ENCODE measurements at places on chromosomes 3 and 15. TPM values are rescaled to one million over a fixed set of nuclear protein-coding genes. Genes with fewer than 3 reads are reported as not detected.

The NRROS gene
- 92.4 TPM for total RNA-seq

The GOLGA6D gene
- total RNA-seq = not detected

The TRPC1 gene
- total RNA-seq = 1.3 TPM

The RNF13 gene
- 59.6 TPM for total RNA-seq

The BLOC1S6 gene
- total RNA-seq = 39.4 TPM

The ZNF35 gene
- total RNA-seq = 13.9 TPM

The MKRN2 gene
- total RNA-seq = 22.2 TPM

The DCLK3 gene
- not detected for total RNA-seq

The GPR156 gene
- total RNA-seq = 0.24 TPM

The RASGRP1 gene
- 37.7 TPM for total RNA-seq

The DISP2 gene
- 0.38 TPM for total RNA-seq

The DUOX2 gene
- not detected for total RNA-seq

The CLCN2 gene
- 3.5 TPM for total RNA-seq

The C3orf22 gene
- total RNA-seq = not detected

The MCF2L2 gene
- 1.8 TPM for total RNA-seq

The EXD1 gene
- total RNA-seq = not detected

The HES1 gene
- total RNA-seq = 5.0 TPM

The CLSTN2 gene
- total RNA-seq = not detected

The MUSTN1 gene
- total RNA-seq = 0.83 TPM

The TMCC1 gene
- total RNA-seq = 25.8 TPM

The MRPL47 gene
- total RNA-seq = 44.3 TPM

The CD86 gene
- 31.2 TPM for total RNA-seq

The IGF2BP2 gene
- total RNA-seq = 0.69 TPM

The CPA3 gene
- not detected for total RNA-seq

The SLC2A2 gene
- not detected for total RNA-seq

The GOLGA8O gene
- 1.2 TPM for total RNA-seq

The LYZL4 gene
- total RNA-seq = not detected

The PATL2 gene
- 19.8 TPM for total RNA-seq

The TMCO5A gene
- total RNA-seq = not detected

The HHLA2 gene
- 1.00 TPM for total RNA-seq

The SLC51A gene
- total RNA-seq = not detected

The DNAJA4 gene
- total RNA-seq = 18.8 TPM

The FYCO1 gene
- total RNA-seq = 14.9 TPM

The C15orf39 gene
- total RNA-seq = 73.2 TPM

The ADAMTS7 gene
- 12.0 TPM for total RNA-seq

The SGO1 gene
- 5.9 TPM for total RNA-seq

The TMEM158 gene
- total RNA-seq = not detected

The SYNPR gene
- not detected for total RNA-seq

The CCDC39 gene
- total RNA-seq = not detected

The PTX3 gene
- total RNA-seq = not detected

The GCSAM gene
- 16.0 TPM for total RNA-seq

The CAMKV gene
- not detected for total RNA-seq

The RAB6B gene
- not detected for total RNA-seq

The DUOXA2 gene
- total RNA-seq = not detected

Measured in activated B cell treated with CpG ODN at 0.5 μM for 24 hours (primary cell).